NCI-H446 (cell line): ENCODE measurements at places on chromosomes 7 and 10.

- no peak for DNase-seq
Observed at GRCh38 chr10:58475322-58476277, 37.1 kb upstream of the BICC1 start.

- DNase-seq, result peak; percentile 6
Observed at GRCh38 chr10:60896033-60896432, 48.0 kb downstream of the RHOBTB1 start.

GRCh38 chr7:39088730-39089593 lies 111.3 kb downstream of the POU6F2 start:
- no peak for DNase-seq

DNA sequence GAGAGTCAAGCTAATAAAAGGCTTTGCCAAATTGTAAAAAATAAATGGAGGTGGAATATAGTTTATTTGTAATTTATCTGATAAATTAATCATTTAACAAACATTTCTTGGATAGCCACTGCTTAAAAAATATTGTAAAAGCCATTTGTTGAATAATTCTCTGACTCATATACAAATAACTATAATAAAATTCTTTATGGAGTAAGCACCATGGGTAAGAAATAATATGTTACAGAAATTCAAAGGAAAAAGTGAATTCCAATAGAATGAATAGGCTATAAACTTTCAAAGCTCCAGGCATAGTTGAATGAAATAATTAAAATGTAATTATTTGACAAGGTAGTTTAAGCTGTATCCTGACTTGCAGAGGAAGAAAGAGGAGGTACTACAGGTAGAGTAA lies 291.4 kb upstream of the TMEM229A start:
- DNase-seq, result no peak

DNA sequence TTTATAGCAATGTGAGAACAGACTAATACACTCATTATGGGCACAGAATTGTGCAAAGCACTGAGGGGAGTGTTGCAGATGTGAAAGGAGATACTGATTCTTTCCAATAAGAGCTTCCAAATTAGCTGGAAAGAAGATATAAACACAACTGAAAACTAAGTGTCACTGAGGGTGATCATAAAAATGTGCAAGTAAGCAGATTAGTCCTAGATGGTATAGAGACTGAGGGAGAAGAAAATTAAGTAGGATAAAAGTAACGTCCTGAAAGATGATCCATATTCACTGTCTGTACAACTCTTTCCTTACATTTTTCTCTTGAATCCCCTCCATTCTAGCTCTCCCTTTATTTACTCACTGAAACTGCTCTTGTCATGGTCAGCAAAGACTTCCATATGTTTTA lies 11.2 kb upstream of the NXPH1 start:
- DNase-seq, result no peak

DNA sequence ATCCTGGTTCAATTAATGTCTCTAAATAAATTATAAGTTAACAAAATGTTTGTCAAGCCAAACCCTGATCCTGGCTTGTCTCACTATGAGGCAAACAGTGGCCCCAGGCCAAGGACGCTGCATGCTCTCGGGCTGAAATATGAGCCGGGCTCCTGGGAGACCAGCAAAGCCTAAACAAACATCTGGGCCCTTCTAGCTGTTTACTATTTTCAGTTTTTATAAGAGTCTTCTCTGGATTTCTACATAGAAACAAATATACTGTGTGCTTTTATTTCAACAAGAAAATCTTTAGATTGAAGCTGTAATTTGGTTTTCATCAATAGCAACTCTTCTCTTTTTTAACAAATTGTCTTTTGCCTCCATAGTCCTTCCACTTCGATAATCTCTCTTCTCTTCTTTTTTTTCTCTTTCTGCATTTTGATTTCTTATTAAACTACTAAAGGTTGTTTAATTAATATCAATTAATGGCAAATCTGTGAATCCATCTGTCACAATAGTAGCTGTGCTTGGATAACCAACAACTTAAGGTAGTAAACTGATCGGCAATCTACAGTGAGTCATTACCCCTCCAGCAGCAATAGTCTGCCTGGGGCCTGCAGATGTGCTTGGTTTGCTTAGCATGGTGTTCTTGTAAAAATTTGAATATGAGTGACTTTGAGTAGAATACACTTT lies 83.3 kb upstream of the DNAJC1 start:
- peak; percentile 79 for DNase-seq
